ENCODE measurements at places on chromosomes 1 and 21.

DNA sequence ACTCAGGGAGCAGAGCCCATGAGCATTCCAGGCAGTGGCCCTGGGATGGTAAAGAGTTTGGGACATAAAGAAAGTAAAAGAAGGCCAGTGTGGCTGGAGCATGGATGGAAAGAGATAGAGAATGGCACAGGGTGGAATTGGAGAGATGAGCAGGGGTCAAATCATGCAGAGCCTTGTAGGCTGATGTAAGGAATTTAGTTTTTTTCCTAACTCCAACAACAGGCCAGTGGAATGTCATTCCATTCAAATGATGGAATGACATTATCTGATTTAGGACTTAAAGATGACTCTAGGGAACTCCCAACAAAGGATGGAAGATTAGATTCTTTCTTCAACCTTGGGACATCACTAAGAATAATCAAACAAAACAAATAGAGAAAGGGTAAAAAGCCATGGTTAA is 12.8 kb upstream of the S100A2 start:
- DNase-seq: peak; percentile 50

- no peak for DNase-seq
Measured at GRCh38 chr1:29945426-29945825, 709.1 kb downstream of the PTPRU start.

GRCh38 chr1:243254233-243254926 is 701 bp downstream of the CEP170 start:
- peak; percentile 86 for DNase-seq

DNA sequence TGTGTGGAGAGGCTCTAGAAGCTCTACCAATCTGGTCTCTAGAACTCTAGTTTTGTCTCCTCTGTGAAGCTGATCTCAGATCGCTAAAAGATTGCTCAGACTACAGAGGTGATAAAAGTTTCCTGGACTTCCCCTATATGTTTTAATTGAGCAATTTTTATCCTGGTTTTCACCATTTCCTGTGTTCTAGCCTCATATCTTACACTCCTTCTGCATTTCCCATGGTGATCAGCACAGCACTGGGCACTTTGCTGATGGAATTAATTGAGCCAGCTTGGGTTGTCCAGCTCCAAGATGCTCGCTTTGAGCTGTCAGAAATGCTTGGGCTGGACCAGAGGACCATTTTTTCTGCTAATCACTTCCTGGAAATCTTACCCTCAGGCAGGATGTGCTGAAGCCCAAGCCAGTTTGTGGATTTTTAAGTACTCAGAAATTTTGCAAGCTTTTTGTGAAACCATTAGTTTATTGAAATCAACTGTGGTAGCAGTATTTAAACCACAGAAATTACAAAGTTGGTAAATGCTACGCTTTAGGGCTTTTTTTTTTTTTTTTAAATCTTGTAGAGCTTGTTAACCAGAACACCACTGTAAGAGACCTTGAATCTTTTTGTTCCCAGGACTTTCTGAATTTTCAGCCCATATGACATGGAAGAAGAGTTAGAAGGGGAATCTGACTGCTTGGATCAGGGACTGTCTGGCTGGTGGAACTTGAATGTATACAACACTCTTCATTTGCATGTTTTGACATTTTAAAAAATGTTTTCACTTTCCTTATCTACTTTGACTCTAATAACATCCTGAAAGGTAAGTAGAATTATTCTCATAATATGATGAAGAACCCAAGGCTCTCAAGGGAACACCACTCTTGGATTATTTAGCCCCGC is 28.4 kb downstream of the CD48 start:
- no peak for DNase-seq

DNA sequence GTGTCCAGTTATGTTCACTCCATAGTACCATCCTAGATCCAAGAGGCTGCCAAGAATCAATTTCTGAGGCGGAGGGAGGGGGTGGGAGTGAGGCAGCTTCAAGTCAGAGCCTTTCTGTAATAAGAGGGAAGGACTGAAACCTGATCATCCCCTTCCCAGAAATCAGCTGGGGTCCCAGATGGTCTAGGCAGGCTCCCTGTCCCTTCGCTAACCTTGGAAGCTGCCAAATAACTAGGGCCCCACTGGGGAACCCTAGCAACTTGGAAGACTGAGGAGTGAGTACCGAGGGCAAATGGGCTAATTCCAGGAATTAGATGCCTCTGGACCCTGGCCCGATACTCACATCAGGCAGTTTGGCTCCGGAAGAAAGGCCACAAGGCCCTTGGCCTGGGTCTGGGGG is 113.3 kb downstream of the NAV1 start:
- no peak for DNase-seq

GRCh38 chr1:81170721-81171120 is 630.0 kb upstream of the ADGRL2 start:
- DNase-seq: no peak

GRCh38 chr1:94698356-94698755 is 121.8 kb upstream of the SLC44A3 start:
- DNase-seq: peak; percentile 63

DNA sequence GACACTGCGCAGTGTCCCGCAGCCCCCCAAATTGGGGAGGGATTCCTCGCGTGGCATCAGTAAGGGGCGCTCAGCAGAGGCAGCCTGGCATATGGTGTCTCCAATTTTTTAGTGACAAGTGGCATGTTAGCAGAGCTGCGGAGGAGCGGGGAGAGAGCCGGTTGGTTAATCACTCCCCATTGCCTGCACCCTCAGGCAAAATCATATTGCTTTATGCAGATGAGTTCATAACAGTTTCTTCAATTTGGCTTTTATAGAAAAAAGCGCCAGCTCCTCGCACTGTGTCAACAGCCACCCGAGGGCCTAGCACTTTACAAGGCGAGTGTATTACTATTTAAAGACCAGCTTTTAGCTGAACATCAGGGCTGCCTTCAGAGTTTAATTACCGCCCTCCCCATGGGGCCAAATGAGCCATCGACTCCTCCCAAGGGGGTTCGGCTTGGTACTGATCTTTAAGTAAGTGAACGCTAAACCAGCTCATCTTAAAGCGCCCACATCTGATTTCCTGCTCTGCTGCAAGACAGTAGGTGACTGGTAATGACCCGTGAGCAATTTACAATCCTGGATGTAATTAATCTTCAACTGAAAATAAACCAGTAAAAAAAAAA is 298.9 kb downstream of the DSCAM start:
- no peak for DNase-seq

GRCh38 chr1:97392701-97393100 is 528.1 kb downstream of the DPYD start:
- no peak for DNase-seq

DNA sequence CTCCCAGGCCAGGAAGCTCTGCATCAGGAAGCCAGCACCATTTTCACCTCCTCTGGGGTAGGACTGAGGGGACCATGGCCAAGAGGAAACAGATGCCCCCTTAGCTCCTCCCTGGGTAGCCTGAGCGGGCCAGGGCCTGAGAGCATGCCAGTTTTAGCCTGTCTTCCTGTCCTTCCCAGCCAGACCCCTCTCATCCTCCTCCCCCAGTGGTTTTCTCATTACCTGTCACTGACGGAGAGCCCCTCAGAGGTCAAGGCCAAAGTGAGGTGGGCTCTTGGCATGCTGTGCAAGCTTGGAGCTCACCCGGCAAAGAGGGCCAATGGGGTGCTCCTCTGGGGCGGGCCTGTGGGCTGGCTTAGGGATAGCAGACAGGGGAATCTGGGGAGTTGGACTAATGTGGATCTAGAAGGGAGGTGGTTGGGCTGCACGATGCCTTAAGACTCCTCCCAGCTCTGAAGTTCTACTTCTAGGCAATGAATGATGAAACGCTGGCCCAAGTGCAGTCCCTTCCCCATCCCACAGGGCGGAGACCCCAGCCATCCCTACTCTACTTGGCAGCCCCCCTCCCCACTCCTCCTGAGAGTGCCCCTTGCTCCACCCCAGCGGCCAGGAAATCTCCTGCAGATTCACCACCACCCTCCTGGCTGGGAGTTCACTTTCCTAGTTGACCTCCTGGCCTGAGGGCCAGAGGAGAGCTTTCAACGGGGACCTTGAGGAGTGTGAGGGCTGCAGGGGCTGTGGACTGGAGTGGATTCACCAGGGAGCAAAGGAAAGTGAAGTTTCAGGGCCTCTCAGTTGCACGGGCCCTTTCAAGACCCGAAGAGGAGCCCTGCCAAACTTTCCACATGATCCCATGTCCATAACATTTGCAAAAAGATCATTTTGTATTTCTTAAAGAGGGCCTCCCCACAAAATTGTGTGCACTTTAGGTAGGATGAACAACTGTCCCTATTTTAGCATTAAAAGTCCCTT is 9.4 kb upstream of the LMNA start:
- DNase-seq: peak; percentile 92

DNA sequence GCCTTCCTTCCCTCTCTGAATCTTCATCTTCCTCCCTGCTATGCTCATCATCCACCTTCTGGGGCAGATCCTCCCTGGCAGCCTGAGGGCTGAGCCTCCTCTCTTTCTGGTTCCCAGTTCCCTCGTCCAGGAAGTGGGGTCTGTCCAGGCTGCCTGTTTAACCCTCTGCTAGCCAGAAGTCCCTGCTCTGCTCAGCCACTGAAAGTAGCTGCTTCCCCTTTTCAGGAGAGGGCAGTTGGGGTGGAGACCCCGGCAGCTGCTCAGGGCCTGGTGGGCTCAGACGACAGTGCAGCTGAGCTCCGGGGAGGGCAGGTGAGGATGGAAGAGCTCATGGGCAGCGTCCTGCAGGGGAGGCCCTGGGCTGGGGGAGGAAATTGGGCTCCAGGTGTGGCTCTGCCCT is 43.1 kb upstream of the ETV3 start:
- no peak for DNase-seq

DNA sequence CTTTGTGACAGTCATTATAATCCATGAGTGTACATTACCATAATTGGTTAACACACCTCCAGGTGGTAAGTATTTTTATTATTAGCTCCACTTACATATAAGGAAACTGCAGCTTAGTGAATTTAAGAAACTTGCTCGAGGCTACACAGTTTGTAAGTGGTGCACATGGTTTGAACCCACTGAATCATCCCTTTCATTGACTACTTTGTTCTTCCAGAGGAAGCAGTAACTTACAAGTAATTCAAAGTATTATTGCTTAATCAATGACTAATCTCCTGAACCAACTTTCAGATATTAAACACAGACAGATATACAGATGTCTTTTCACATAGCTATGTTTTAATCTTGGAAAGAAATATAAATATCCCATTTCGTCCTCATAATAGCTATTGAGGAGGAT is 18.7 kb upstream of the CLDN8 start:
- peak; percentile 86 for DNase-seq

DNA sequence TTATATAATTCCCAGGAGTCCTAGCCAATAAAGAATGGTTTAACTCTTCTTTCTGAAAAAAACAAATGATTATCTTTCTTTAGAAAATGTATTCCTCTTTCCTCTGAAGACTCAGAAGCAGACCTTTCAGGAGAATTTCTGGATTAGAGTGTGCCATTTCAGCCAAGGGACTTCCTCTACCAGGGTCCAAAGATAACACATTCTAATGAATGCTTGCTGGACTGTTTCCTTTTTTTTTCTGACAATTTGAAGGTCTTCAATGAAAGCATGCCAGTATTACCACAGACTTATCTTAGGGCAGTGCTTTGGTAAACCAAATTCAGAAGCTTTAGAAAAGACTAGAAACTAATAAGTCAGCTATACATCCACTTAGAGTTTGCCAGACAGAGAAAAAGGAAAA is 80.5 kb downstream of the RERE start:
- DNase-seq: no peak

DNA sequence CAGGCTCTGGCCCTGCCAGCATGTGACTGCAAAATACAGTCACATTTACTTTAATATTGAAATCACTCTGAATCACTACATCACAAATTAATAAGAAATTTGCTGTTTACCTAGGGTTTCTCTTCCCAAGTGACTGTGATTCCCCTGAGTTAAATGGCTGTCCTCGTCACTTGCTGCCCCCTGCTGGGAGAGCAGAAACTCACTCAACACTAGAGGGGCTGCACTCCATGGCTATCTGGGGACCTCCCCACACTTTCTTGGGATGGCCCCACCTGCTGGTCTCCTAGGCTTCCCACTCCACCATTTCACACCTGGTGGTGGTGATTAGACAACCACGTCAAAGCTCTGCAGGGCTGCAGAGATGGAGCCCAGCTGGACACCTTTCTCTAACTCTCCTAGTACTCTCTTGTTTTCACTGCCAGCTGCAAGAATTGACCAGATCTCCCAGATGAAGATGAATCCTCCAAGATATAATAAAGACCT is 63.4 kb downstream of the CD2 start:
- peak; percentile 45 for DNase-seq

GRCh38 chr1:14404862-14405301 is 193.6 kb upstream of the KAZN start:
- DNase-seq: no peak

GRCh38 chr1:109787845-109788601 is 24.3 kb upstream of the EPS8L3 start:
- no peak for DNase-seq

DNA sequence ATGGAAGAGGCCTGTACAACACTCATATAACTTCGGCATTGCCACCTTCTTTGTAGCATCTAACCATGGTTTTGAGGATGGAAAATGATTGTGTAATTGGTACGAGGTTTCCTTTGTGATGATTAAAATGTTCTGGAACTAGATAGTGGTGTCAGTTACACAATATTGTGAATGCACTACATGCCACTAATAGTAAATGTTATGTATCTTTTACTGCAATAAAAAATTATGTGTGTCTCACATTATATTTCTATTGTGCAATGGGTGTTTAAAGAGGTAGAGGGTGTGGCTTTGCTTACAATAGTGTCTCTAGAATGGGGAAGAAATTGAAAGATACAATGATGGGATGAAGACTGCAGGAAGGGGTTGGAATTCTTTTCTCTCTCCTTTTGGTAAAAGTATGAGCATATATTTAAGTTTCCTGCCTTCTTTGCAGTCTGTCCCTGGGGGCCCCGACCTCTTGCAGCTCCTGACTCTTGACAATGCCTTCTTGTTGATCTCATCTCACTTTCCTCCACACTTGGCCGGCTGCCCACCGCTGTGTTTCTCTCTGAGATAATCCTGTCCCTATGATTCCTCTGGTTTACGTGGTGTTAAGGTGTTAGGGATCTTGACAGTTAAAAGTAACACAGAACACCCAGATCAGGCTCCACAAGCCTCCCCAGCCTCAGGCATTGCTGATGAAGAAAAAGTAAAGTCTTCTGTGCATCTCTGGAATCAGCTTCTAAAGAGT is 39.3 kb downstream of the MTARC1 start:
- DNase-seq: peak; percentile 41
